ENCODE measurements at places on chromosomes 3 and 15.

GRCh38 chr3:51257870-51258269, 127.2 kb upstream of the MANF start:
- no peak for DNase-seq

DNA sequence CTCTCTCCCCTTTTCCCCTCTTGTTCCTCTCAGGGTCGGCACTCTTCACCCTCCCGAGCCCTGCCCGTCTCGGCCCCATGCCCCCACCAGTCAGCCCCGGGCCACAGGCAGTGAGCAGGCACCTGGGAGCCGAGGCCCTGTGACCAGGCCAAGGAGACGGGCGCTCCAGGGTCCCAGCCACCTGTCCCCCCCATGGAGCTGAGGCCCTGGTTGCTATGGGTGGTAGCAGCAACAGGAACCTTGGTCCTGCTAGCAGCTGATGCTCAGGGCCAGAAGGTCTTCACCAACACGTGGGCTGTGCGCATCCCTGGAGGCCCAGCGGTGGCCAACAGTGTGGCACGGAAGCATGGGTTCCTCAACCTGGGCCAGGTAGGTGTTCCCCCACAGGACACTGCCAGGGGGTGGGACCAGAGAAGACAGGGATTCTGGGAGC, 7.2 kb downstream of the FURIN start:
- no peak for DNase-seq

DNA sequence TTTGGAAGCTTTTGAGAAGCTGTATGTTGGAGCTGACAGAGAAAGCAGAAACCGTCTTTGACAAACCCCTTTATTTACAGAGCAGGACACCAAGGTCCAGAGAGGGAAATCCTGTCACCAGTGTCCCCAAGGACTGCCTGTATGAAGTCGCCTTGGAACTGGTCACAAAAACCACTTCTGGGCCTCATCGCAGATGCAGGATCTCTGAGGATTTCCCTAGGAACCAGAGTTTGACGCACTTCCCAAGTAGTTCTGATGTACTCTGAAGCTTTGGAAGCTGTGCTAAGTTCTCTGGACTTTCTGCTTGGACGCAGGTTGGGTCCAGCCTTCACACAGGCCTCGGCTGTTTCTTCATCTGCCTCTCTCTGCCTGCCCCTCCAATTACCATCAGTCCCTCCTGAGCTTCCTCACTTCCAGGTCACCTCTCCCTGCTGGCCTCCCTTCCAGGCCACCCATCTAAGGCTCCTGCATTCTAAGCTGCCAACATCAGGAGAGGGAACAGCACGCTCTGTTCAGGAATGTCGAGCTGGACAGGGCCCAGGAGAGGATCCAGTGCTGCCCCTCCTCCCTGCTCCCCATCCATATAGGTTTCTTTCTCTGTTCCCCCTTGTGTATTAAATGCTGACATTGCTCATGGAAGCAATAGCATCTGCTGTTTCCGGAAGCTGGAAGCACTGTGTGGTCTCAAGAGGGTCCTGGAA, 270.8 kb downstream of the OPA1 start:
- DNase-seq: no peak

GRCh38 chr15:72175186-72176044, 22.2 kb downstream of the GRAMD2A start:
- DNase-seq: no peak

GRCh38 chr15:85456798-85457197, 76.4 kb downstream of the AKAP13 start:
- DNase-seq: no peak

Data from pulmonary artery endothelial cell (primary cell).